Stomach (tissue), 19 donors: ENCODE measurements at places on chromosomes 7 and 10.

- DNase-seq, result peak; percentile 42
These were observed 54.6 kb downstream of the CPVL start for GRCh38 chr7:29091715-29092114.

GRCh38 chr7:115471891-115472290 is 550.0 kb downstream of the MDFIC start:
- no peak for DNase-seq

GRCh38 chr7:15461576-15461975 is 100.2 kb downstream of the AGMO start:
- DNase-seq, result no peak

DNA sequence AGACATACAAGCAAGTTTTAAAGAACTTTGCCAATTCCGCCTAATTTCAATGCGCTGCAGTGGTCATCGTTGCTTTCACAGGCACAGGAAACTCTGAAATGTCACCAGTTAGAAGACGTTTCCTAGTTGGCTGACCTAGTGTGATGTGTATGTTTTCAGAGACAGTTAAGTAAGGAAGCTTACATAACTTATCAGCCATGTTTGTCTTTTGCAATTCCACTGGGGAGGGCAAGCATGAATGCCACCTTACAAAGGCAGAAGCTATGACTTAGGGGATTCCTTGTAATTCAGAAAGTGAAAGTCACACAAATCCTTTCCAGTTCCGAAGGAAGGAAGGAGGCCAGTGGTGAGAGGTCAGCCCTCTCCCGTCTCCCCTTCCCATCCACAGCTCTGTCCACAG is 15.0 kb upstream of the NPS start:
- DNase-seq, result no peak

DNA sequence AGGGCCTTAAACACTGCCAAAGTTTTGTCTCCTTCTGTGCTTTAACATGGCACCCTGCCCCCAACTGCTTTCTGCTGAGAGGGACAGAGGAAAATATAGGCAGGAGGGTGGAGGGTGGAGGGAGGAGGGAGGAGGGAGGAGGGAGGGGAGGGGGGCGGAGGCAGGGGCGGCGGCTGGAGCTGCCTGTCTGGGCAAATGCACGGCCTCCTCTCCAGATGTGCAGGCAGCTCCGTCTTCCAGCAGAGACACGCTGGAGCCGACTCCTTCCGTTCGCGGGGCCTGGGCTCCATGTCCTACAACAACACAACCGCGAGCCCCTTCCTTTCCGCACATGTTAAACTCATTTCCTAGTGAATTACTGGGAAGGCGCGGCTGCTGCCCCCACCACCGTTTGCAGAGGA is 14.2 kb downstream of the EBF3 start:
- peak; percentile 86 for DNase-seq

DNA sequence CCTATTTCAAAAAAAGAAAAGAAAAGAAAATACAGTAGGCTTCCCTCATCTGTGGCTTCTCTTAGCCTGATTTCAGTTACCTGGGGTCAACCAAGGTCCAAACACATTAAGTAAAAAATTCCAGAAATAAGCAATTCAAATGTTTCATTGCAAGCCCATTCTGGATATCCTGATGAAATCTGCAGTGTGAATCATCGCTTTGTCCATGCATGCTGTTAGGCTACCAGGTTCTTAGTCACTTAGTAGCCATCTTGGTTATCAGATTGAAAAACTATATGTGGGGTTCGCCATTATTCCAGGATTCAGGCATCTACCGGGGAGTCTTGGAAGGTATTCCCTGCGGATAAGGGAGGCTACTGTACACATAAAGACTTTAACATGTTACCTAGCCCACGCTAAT is 991 bp upstream of the FAM204A start:
- DNase-seq, result no peak
